ENCODE measurements at places on chromosomes 6 and 20.

GRCh38 chr20:35235881-35236280, 9.4 kb downstream of the MMP24 start:
- no peak for DNase-seq

GRCh38 chr20:1937316-1937976, 42.2 kb downstream of the SIRPA start:
- no peak for DNase-seq

GRCh38 chr20:1912053-1912452, 16.8 kb downstream of the SIRPA start:
- DNase-seq = no peak

- DNase-seq = no peak
Observed at GRCh38 chr20:57699395-57699794, 10.4 kb downstream of the PMEPA1 start.

DNA sequence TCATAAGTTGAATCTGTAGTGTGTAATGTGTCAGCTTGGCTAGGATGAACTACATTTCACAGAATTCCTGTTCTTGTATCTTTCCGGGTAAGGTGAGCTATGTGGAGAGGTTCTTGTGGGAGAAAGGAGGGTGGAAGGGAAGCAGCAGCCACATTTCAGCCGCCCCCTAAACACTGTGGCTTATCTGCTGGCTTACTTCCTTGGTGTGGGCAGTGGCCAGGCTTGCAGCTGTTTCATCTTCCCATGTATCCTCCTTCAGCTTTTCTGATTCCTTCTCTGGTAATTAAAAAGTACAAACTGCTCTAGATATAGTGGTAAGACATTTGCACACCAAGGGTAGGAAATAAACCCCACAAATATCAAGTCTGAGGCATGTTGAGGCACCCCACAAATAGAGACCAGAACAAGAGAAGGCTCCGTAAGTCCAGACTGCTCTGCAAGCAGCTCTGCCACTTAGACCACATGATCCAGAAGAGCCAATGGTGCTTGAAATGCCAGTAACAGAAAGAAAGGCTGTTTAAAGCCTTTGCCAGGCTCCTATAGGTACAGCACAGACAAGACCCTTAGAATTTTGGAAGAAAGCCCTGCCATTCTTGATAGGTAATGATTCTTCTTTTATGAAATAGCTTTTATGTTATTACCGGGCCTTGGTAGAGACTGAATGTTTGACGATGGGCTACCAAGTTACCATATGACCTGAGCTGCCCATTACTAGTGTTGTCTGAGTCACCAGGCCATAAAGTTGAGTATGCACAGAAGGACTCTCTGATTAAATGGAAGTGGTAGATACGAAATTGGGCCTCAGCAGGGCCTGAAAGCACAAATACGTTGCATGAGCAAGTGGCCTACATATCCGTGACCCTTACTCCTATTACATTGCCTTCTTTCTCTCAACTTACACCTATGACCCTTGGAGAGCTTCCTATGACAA, 215.0 kb upstream of the SGK1 start:
- DNase-seq = no peak

GRCh38 chr6:98929498-98930060, 18.2 kb downstream of the FBXL4 start:
- no peak for DNase-seq

- no peak for DNase-seq
Observed at GRCh38 chr20:47606414-47606982, 104.8 kb downstream of the NCOA3 start.

DNA sequence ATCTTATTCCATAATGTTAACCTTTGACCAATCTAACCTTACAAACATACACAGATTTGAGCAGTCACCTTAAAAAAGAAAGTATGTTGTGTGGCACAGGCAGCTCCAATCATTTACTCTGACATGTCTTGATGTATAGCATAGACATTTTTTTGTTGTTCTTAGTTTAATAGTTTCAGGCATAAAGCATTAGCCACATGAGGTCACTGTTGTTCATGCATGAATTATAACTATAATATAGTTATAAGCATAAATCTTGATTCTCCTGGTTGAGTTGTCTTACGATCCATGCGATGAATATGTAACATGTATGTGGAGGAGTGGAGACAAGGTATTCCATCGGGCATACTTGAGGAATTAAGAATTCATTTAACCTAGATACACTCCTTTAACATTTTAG, 26.1 kb upstream of the NKAIN2 start:
- DNase-seq = no peak

All from stimulated activated naive CD8-positive, alpha-beta T cell treated with anti-CD3 and anti-CD28 coated beads, Interleukin-15, Interleukin-2, amounts not matched to agents 100 U/mL and 50 U/mL, for 24 hours (primary cell).